Osteocyte (in vitro differentiated cells): ENCODE measurements at places on chromosomes 7 and 10. TPM values are rescaled to one million over a fixed set of nuclear protein-coding genes. Genes with fewer than 3 reads are reported as not detected.

DNA sequence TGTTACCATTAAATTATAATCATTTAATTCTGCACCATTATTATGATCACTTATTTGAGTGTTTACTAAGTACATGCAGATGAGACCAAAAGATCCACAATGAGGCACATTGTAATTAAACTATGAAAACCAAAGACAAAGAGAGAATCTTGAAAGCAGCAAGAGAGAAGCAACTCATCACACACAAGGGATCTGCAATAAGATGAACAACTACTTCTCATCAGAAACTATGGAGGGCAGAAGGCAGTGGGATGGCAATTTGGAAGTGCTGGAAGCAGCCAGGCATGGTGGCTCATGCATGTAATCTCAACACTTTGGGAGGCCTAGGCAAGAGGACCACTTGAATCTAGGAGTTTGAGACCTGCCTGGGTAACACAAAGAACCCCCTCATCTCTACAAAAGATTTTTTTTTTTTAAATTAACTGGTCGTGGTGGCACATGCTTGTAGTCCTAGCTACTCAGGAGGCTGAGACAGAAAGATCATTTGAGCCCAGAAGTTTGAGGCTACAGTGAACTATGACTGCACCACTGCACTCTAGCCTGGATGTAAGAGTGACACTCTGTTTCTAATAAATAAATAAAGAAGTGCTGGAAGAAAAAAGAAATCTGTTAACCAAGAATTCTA is 47.7 kb downstream of the CDK6 start:
- H3K36me3 ChIP-seq, result peaks cover 24% of the 10 kb centered on the region
- no peaks in the 10 kb centered on the region for H3K27me3 ChIP-seq
- DNase-seq, result no peak
- H3K4me3 ChIP-seq, result no peak overlapping the region

DNA sequence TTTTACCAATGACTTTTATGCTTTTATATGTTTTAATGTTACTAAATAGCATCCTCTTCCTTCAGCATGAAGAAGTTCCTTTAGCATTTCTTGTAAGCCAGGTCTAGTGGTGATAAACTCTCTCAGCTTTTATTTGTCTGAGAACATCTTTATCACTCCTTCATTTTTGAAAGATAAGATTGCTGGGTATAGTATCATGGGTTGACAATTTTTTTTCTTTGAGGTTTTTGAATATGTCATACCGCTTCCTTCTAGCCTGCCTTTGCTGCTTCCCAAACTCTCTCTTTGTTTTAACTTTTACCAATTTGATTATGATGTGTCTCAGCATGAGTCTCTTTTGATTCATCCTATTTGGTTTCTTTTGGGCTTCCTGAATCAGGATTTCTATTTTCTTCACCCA is 108.2 kb upstream of the KAT6B start:
- DNase-seq, result no peak
- no peaks in the 10 kb centered on the region for H3K4me1 ChIP-seq
- H3K36me3 ChIP-seq, result peaks cover 41% of the 10 kb centered on the region
- H3K27me3 ChIP-seq, result no peaks in the 10 kb centered on the region

TMEM140 gene
- 0.18 TPM in 1 of 2 replicates, not detected in the other for total RNA-seq

DNA sequence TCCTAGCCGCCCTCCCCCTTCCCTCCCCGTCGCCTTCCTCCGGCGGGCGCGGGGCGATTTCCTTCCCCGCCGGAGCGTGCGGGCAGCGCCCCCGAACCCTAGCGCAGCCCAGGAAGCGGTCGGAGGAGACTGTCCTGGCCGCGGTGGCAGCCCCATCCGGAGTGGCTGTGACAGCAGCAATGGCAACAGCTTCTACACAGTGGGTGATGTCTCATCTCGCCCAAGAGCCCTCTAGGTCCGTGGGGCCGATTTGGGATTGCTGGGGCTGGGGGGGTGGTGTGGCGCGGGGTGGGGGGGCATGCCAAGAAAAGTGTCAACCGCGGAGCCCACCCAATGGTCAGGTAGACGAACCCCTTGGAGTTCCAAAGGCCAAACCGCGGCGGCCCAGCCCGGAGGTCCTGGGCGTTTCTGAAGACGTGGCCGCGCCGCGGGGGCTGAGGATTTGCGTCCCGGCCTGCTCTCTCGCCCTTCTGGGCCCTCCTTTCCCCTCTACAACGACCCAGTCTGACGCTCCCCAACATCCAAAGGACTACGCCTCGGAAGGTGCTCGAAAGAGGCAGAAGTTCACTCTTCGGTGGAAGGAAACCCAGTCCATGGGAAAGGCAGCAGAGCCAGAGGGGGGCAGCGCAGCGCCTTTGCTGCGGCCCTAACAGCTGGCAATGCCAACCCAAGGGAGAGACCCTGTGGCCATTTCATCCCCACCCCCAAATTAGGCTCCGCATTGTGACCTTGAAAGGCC is 603 bp upstream of the TWIST1 start:
- no peaks in the 10 kb centered on the region for H3K27me3 ChIP-seq
- H3K4me3 ChIP-seq, result peak overlapping the region; percentile 81
- DNase-seq, result no peak
- H3K27ac ChIP-seq, result peak overlapping the region; percentile 91

COX19 gene
- 11.2 and 11.4 TPM in 2 replicates for total RNA-seq

DNA sequence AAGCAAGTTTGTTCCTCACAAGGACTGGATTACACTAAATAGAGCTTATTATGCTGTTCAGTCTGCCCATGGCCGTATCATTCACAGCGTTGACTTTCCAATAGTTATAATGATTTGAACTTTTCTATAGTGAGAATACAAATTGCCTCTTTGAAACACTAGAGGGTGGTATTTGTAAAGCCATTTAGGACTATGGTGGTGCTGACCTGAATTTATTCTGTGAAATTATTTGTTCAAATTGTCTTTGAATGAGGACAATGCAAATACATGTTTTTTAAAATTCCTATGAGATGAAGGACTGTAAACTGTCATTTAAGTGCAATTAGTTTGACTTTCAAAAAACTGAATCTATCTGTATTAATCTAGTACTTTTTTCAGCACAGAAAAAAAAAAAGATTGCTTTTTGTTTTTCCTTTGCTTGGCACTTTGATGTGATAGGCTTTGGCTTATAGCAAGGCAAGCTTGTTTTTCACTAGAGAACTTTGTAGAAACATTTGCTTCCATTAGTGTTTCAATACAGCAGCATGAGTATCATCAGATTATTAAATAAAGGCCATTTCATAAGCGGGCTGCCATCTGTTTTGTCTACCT is 122.7 kb upstream of the TMEM229A start:
- H3K36me3 ChIP-seq, result no peaks in the 10 kb centered on the region
- no peak for DNase-seq
- H3K27me3 ChIP-seq, result no peaks in the 10 kb centered on the region
- no peak overlapping the region for H3K4me3 ChIP-seq

DNA sequence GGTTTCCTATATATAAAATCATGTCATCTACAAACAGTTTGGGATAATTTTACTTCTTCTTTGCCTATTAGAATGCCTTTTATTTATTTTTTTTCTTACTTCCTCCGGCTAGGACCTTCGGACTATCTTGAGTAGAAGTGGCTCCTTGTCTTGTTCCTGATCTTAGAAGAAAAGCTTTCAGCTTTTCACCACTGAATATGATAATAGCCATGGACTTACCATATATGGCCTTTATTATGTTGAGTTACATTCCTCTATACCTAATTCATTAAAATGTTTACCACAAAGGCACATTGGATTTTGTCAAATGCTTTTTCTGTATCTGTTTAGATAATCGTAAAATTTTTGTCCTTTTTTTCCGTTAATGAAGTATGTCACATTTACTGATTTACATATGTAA is 395.7 kb downstream of the NXPH1 start:
- DNase-seq, result no peak
- H3K36me3 ChIP-seq, result no peaks in the 10 kb centered on the region
- H3K27ac ChIP-seq, result no peak overlapping the region
- peaks cover 9% of the 10 kb centered on the region for H3K4me1 ChIP-seq
- H3K27me3 ChIP-seq, result no peaks in the 10 kb centered on the region

GRCh38 chr7:94057955-94058354 is 53.8 kb upstream of the BET1 start:
- no peak overlapping the region for H3K27ac ChIP-seq
- DNase-seq, result no peak
- H3K4me1 ChIP-seq, result peaks cover 2% of the 10 kb centered on the region
